ENCODE measurements at places on chromosomes 5 and 9.

GRCh38 chr9:18379073-18379811 is 94.7 kb upstream of the ADAMTSL1 start:
- DNase-seq = no peak
- H3K4me3 ChIP-seq = no peak overlapping the region
- H3K36me3 ChIP-seq = no peaks in the 10 kb centered on the region

DNA sequence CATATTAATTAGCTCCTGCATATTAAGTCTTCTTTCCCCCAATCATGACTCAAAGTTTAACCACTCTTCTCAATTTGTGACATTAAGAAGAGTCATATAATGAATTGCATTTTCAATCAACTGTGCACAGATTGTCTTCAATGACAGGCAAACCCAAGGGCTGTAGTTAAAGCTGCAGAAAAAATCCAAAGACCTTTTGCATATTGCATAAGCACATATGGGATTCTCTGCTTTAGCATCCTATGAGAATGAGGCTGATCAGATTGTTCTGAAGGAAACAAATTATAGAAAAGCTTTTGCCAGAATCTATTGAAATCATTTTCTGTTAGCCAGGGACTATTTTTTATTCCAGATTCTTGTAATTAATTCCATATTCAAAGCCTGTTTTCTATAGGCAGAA is 112.3 kb downstream of the FAM170A start:
- no peak overlapping the region for H3K27ac ChIP-seq
- H3K4me3 ChIP-seq = no peak overlapping the region
- no peaks in the 10 kb centered on the region for H3K36me3 ChIP-seq
- no peaks in the 10 kb centered on the region for H3K27me3 ChIP-seq
- H3K4me1 ChIP-seq = no peaks in the 10 kb centered on the region

GRCh38 chr5:136619556-136619955 is 254.2 kb upstream of the TRPC7 start:
- no peaks in the 10 kb centered on the region for H3K4me1 ChIP-seq
- DNase-seq = no peak
- H3K27me3 ChIP-seq = no peaks in the 10 kb centered on the region
- H3K27ac ChIP-seq = no peak overlapping the region

- DNase-seq = no peak
- H3K27me3 ChIP-seq = no peaks in the 10 kb centered on the region
- H3K4me3 ChIP-seq = no peak overlapping the region
- H3K36me3 ChIP-seq = no peaks in the 10 kb centered on the region
These were observed 140.1 kb upstream of the FBXL17 start for GRCh38 chr5:108521841-108522506.

DNA sequence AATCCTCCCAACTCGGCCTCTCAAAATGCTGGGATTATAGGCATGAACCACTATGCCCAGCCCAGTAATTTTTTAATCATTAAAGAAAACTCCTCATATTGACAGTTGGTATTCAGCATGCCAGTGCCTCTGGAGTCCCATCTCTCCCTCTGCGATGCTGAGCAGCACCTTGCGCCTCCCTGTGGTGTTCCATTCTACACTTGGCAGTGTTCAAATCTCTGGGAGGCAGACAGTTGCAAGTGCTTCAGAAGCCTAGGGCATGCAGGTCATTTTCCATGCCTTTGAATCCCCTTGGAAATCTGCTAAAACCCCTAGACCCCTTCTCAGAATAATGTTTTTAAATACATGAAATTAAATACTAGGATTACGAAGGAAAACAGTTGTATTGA is 41.3 kb downstream of the GARNL3 start:
- DNase-seq = no peak
- no peak overlapping the region for H3K4me3 ChIP-seq
- H3K4me1 ChIP-seq = peaks cover 18% of the 10 kb centered on the region
- H3K36me3 ChIP-seq = no peaks in the 10 kb centered on the region
- no peaks in the 10 kb centered on the region for H3K27me3 ChIP-seq

GRCh38 chr9:4096121-4096520 is 203.7 kb downstream of the GLIS3 start:
- H3K27me3 ChIP-seq = no peaks in the 10 kb centered on the region
- no peak overlapping the region for H3K4me3 ChIP-seq
- no peak overlapping the region for H3K27ac ChIP-seq
- no peaks in the 10 kb centered on the region for H3K4me1 ChIP-seq
- no peak for DNase-seq

- H3K27me3 ChIP-seq = no peaks in the 10 kb centered on the region
- peak overlapping the region; percentile 49 for H3K27ac ChIP-seq
- peaks cover 6% of the 10 kb centered on the region for H3K4me1 ChIP-seq
- H3K4me3 ChIP-seq = no peak overlapping the region
These were observed 38.7 kb downstream of the VCAN start for GRCh38 chr5:83510260-83510659.

DNA sequence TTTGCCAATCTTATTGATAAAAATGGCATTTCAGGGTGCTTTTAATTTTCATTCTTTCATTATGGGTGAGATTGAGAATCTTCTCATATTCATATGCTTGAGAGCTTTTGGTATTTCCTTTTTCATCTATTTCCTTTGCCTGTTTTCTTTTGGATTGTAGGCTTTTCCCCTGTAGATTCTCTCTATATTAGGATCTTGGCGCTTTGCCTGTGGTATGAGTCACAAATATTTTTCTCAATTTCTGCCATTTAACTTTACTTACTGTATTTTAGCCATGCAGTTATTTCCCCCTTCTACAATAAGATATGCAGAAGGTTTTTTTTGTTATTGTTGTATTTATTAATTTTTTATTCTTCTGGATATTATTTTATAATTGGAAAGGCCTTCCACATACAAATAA is 21.5 kb upstream of the KLF9 start:
- no peak overlapping the region for H3K4me3 ChIP-seq
- no peaks in the 10 kb centered on the region for H3K36me3 ChIP-seq
- H3K4me1 ChIP-seq = peaks cover 22% of the 10 kb centered on the region
- DNase-seq = no peak
- no peak overlapping the region for H3K27ac ChIP-seq

DNA sequence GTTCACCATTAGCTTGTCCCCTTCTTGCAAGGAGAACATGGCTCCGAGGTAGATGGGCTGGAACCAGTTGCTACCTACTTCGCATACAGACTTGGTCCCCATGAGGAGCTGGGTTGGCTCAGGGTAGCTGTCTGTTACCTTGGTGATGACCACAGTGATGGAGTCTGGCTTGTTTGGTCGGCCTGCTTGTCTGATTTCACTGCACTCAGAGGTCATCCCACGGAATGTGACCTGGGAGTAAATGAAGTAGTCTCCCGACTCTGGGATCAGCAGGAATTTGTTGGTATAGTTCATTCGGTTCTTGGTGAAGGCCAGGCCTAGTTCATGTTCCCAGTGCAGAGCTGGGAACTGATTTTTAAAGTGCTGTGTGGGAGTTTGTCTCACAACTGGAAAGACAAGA is 15.3 kb downstream of the TNFSF15 start:
- H3K27me3 ChIP-seq = no peaks in the 10 kb centered on the region
- H3K4me1 ChIP-seq = peaks cover 5% of the 10 kb centered on the region
- no peak overlapping the region for H3K27ac ChIP-seq
- no peak overlapping the region for H3K4me3 ChIP-seq
- no peak for DNase-seq

- no peak overlapping the region for H3K27ac ChIP-seq
- DNase-seq = no peak
- peaks cover 12% of the 10 kb centered on the region for H3K4me1 ChIP-seq
- H3K36me3 ChIP-seq = no peaks in the 10 kb centered on the region
- no peaks in the 10 kb centered on the region for H3K27me3 ChIP-seq
These were observed 115.9 kb upstream of the LPAR1 start for GRCh38 chr9:111154081-111154562.

- H3K4me3 ChIP-seq = no peak within 1 kb of the TSS
- no peaks in the 10 kb centered on the region for H3K27me3 ChIP-seq
- H3K36me3 ChIP-seq = no peaks in the 10 kb centered on the region
- no peaks in the 10 kb centered on the region for H3K4me1 ChIP-seq
- no peak for DNase-seq
These were observed at the start of gene TAL2 for GRCh38 chr9:105662184-105663104. Gene TAL2 (plus strand): TSS chr9:105662457. CDS start chr9:105662497, 40 bp downstream.

DNA sequence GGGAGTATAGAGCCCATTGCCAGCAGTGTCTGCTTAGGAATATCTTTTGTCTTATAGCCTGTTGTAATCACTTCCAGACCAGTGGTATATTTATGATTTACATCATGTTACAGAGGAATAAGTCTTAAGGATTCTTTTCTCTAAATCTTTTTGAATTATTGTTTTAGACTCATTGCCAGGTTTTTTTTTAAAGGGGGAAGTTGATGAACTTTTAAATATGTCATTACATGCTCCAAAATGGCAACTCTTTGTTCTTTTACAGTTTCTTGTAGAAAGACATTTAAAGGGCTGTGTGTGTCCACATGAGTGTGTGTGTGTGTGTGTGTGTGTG is 59.4 kb upstream of the NFIB start:
- H3K27ac ChIP-seq = no peak overlapping the region
- H3K4me3 ChIP-seq = no peak overlapping the region
- no peak for DNase-seq
- H3K27me3 ChIP-seq = no peaks in the 10 kb centered on the region
- no peaks in the 10 kb centered on the region for H3K36me3 ChIP-seq
- H3K4me1 ChIP-seq = peaks cover 15% of the 10 kb centered on the region

DNA sequence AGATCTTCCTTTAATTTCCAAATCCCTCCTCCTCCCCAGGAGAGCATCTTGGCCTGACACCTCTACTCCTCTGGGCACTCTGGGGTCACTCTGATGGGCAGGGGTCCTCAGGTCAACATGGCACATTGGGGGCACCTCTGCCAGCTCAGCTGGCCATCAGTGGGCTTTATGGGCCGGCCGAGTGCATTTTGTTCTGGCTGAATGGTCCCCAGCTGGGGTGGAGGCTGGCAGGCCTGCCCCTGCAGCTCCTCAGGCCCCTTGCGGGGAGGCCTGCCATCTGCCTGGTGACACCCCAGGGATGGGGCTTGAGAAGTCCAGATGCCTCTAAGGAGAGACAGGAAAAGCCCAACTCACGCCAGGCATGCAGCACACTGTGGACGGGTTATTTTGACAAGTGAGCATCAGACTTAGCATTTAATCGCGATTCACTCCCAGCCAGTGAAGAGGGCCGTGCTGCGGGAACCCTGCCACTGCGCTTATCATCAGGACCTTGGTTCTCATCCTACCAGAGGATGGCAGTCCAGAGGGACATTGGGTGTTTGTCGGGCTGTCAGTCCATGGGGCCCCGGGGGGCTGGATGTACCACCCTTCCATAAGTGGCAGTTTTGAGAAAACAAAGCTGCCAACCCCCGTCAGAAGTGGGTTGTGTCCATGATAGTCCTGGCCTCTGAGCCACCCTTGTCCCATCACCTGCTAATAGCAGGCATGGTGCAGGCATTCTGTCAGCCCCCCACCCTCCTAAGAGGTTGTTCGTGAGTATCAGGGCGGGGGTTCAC is 21.7 kb downstream of the PHF2 start:
- H3K36me3 ChIP-seq = no peaks in the 10 kb centered on the region
- no peak overlapping the region for H3K4me3 ChIP-seq
- DNase-seq = peak; percentile 67
- peaks cover 62% of the 10 kb centered on the region for H3K4me1 ChIP-seq
- H3K27ac ChIP-seq = no peak overlapping the region
- no peaks in the 10 kb centered on the region for H3K27me3 ChIP-seq

GRCh38 chr5:65535529-65535987 is 27.4 kb downstream of the CENPK start:
- no peak overlapping the region for H3K4me3 ChIP-seq
- no peaks in the 10 kb centered on the region for H3K36me3 ChIP-seq
- no peaks in the 10 kb centered on the region for H3K27me3 ChIP-seq
- no peak overlapping the region for H3K27ac ChIP-seq
- no peaks in the 10 kb centered on the region for H3K4me1 ChIP-seq

- no peaks in the 10 kb centered on the region for H3K4me1 ChIP-seq
- no peaks in the 10 kb centered on the region for H3K27me3 ChIP-seq
- no peak for DNase-seq
- no peaks in the 10 kb centered on the region for H3K36me3 ChIP-seq
- no peak overlapping the region for H3K4me3 ChIP-seq
These were observed 5.9 kb upstream of the YTHDC2 start for GRCh38 chr5:113507601-113508000.

DNA sequence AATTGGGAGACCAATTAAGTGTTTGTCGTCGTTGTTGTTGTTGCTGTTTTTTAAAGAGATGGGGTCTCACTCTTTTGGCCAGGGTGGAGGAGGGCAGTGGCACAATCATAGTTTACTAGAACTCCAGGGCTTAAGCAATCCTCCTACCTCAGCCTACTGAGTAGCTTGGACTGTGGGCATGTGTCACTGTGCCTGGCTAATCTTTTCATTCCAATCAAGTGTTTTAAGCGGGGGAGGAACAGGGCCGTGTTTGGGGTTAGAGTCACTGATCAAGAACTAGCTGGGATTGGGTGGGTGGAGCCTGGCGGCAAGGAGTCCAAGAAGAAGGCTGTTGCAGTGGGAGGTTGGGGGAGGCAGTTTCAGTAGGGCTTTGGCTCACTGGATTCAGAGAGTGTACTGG is 13.8 kb downstream of the SNX30 start:
- no peak for DNase-seq
- no peaks in the 10 kb centered on the region for H3K36me3 ChIP-seq
- no peaks in the 10 kb centered on the region for H3K27me3 ChIP-seq

DNA sequence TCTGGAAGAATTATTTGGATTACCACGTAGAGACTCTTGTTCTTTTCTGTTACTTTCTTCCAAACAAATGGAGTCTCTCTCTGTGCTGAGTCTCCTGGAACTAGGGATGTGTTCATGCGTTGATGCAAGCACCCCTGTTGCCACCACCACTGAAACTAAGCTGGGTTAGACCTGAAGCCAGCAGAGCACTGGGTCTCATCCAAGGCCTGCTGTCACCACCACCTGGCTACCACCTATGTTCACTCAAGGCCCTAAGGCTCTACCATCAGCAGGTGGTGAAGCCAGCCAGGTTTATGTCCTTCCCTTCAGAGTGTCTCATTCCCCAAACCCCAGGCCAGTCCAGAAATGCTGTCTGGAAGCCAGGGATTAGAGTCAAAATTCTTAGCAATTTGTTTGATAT is 13.3 kb downstream of the RIC1 start:
- H3K27me3 ChIP-seq = no peaks in the 10 kb centered on the region
- H3K27ac ChIP-seq = no peak overlapping the region
- no peaks in the 10 kb centered on the region for H3K36me3 ChIP-seq
- no peak overlapping the region for H3K4me3 ChIP-seq
- peaks cover 11% of the 10 kb centered on the region for H3K4me1 ChIP-seq
- DNase-seq = no peak

All from vagina (tissue), 2 donors.